ENCODE measurements at places on chromosomes 6 and 20.

- DNase-seq = no peak
Observed at GRCh38 chr6:3769610-3770009, 18.1 kb upstream of the PXDC1 start.

DNA sequence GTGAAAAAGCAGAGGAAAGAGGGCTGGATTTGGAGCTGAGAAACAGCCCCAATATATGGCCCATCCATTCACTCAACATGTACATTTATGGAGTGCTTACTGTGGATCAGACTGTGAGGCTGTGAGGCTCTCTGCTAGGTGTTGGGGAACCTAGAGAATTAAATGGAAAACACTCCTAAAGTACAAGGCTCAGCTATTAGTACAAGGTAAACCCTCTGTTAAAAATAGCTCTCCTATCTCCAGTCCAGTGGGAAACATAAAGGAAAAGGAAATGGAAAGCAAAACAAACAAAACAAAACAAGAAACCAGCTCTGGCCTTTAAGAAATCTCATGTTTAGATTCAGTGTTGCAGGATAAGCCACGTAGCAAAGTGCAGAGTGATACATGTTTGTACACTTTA is 35.0 kb downstream of the LY86 start:
- DNase-seq = no peak

GRCh38 chr6:163170294-163170883 is 244.1 kb upstream of the QKI start:
- DNase-seq = no peak

- DNase-seq = no peak
Observed at GRCh38 chr6:169213814-169214520, 39.7 kb downstream of the THBS2 start.

DNA sequence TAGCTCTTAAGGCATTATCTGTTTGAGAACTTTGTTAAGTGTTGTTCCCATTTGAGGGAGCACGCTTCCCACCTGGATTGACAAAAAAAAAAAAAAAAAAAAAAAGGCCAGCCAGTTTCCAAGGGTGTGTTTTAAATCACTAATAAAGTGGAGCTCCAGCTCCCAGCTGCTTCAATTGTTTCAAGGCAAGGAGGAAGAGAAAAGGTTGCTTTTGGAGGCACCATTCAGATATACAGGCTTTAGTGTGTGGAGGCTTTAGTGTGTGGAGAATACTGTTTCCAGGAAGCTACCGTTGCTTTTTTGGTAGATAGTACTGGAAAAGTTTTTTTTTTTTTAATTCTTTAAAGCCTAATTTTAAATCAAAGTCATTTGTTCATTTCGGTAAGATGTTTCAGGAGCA is 17.3 kb downstream of the BMP2 start:
- no peak for DNase-seq

DNA sequence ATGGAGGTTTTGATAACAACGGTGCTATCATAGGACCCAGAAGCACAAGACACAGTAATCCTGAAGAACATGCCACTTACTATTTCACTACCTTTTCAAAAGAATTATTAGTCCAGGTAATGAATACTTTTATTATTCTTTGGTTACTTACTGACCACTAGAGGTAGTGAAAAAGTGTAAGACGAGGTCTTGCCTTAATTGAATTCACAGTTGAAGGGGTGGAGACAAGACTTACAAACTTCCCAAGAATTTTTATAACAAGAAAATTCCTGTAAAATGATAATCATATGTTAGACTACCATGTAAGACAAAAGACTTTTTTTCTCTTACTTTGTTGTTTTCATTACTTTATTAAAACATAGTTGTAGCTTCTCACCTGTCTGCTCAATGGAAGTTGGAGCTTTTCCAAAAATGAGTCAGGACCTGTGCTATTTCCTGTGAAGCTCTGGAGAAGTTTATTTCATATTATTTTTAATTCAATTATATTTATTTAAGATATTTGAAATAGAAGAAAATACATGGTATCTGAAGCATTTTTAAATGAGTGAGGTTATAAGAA is 52.4 kb downstream of the DOP1A start:
- DNase-seq = no peak

DNA sequence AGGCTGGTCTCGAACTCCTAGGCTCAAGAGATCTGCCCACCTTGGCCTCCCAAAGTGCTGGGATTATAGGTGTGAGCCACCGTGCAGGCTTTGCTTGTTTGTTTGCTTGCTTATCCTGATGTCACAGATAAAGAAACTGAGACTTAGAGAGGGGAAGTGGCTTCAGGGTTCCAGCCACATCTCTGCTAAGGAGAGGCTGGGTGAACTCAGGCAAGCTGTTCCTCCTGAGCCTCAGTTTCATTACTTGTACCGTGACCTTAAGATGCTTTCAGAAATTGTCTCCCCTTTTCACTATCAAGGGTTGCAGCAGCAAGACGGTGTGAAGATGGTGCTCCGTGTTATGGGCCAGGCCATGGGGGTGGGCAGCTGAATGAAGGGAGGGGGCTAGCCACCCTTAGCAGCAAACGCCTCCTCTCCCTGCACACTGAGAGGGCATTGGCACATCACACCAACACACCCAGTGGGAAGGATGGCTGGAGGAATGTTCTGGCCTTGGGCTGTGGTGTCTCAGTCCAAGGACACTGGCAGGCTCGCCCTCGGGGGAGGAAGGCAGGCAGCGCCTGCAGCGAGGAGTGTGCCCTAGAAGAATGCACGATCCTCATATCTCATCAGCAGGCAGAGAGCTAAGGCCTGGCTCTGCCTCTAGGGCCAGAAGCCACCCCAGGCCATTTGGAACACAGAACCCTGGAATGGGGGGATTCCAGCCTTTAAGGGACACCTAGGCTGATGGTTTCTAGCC is 48.2 kb upstream of the TLDC2 start:
- DNase-seq = no peak

DNA sequence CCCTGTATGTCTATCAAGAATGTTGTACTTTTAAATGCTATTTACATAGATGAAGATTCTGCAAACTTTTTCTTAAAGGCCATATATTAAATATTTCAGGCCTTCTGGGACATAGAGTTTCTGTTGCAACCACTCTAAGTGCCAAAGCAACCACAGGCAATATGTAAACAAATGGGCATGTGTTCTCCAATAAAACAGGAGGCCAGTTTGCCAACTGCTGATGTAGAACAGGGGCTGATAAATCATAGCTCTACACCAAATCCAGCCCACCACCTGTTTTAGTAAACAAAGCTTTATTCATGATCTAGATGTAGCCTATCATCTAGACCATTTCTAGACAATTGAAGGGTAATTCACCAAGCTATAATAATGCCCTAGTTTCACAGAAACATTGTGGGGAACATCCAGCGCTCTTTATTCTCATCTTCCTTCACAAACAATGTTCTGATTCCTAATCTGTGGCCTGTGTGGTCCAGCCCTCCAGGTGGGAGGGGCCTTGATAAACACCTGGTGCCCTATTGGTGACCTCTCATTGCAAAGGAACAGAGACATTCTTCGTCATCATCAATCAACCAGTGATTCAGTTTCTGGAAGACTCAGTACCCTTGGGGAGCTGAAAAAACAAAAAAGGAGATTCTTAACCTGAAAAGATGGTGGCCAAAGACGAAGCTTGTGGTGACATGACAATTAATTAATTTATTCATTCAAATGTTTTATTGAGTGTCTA is 80.2 kb downstream of the PREP start:
- no peak for DNase-seq

DNA sequence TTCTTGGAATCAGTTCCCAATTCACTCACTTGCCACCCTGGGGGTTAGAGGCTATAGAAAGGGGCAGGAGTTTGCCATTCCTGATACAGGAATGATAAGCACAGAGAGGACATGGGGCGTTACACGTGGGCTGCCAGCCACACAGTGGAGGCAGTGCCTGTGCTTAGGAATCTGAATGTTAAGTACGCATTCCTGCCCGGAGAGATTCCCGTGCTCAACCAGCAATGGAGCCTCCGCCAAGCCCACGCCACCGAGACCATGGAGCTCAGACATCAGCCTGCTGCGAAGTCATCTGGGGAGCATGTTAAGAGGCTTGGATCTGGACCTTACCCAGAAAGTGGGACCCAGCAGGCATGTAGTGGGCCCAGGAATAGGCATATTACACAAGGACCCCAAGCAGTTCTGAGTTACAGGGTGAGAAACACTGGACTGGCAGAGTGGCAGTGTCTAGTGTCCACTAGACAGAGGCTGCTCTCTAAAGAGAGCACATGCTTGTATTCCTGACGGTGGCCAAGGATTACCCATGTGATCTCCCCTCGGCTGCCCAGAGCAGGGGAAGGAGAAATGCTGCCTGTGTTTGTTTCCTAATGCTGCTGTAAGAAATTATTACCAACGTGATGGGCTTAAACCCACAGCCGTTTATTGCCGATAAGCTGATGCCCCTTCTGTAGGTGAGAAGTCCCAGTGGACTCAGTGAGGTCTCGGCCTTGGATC is 138.2 kb downstream of the BMP7 start:
- DNase-seq = no peak

DNA sequence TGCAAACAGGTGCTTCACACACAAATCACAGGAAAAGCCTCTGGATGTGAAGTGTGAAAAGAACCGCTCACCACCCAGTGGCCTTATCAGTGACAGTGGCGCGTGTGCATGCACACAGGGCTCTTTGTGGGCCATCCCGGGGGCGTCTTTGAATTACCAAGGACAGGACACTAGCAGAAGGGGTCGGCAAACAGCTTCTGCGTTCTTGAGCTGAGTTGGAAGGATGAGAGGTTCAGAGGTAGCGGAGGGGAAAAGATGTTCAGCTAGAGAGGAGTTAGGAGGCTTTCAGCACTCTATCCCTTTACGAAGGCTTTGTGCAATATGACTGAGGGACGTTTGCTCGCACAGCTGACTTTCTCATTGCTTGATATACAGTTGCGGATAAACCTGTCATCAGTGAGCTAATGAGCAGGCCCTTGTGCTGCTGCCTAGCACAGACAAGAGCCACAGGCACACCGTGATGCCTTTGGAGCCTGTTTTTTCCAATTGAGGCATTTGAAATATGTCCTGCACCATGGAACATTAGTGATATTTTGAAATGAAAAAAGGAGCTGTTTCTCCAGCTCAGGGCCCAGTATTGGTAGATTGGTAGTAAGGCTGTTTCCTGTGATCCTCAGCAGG is 83.1 kb downstream of the IYD start:
- DNase-seq = no peak

DNA sequence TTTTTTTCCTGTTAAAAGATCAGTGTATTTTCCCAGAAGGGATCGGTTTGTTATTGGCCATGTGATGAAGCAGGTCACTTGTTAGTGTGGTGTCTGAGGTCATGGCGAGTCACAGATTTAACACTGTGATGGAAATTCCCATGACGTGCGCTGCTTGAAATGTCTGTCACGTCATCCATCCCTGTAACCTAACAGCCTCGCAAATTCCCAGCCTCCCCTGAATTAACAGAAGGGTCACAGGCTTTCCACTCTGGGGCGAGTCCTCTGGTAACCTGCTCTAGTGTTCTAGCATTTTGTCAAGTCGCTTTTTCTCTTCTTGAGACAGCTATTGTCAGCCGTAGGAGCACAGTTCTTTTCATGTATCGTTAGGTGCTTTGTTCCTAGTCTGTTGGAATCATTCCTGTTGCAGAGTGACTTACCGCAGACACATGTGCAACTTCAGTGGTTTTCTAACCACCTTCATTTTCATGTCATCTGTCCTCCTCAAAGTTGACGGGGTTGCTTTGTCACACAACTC is 137.2 kb downstream of the MAP3K4 start:
- DNase-seq = no peak

- no peak for DNase-seq
Observed at GRCh38 chr6:21750575-21750974, 157.0 kb downstream of the SOX4 start.

- no peak for DNase-seq
Observed at GRCh38 chr6:9481292-9482029, 933.4 kb downstream of the TFAP2A start.

GRCh38 chr20:13423472-13424173 is 202.5 kb downstream of the ISM1 start:
- DNase-seq = no peak

DNA sequence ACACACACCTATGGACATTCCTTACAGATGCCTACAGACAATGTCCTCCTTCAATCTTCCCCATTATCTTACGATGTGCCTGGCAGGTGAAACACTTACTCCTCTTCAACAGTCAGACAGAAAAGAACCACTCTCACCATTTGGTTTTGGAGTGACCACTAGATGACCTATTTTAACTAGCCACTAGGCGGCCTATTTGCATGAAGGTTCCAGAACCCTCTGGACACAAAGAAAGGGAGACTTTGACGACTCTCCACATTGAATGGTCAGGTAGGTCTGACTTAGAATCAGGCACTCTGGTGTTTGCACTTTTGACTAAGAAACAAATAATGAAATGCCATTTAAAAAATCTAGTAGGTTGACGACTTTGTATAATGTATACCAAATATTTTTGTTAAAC is 42.0 kb downstream of the PNLDC1 start:
- no peak for DNase-seq

GRCh38 chr20:38209054-38209675 is 44.1 kb upstream of the TGM2 start:
- no peak for DNase-seq

DNA sequence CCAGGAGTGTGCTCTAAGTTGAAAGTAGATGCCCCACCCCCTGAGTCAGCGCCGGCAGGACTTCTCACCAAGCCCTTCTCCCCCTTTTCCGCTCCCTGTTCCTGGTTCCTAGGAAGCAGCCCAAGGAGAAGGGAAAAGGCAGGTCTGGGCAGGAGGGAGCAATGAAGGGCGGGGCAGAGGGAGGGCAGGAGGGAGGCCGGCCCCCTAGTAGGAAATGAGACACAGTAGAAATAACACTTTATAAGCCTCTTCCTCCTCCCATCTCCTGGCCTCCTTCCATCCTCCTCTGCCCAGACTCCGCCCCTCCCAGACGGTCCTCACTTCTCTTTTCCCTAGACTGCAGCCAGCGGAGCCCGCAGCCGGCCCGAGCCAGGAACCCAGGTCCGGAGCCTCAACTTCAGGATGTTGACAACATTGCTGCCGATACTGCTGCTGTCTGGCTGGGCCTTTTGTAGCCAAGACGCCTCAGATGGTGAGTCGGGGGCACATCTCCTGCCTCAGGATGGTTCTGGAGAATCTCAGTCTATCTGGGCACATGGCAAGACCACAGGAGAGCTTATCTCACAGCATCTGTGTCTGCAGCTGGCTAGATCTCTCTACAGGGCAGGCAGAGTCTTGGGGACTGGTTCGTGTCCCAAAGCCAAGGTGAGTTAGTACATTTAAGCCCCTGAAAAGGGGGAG is at the start of gene PROCR:
Gene PROCR (plus strand): TSS at position 320 of the 681 bp plus-strand sequence. CDS start 83 bp downstream, at position 403.
- DNase-seq = no peak

DNA sequence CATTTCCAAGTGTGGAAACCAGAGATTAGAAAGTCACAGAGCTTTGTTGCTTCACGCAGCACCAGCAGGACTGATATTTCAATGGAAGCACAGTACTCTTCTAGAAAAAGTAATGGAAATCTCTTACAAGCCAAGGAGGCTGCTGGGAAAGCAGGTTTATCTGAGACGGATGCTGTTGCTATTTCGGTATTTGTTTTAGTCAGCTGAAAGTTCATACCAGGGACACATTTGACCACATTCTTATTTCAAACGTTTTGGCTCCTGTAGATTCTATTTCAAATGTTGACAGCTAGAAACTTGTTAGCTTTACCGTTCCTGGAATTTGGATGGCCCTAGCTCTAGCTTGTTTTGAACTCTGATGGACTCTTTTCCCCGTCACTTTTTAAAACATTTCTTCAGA is 3.7 kb upstream of the TMEM242 start:
- no peak for DNase-seq

GRCh38 chr20:1118004-1118335 is 432 bp upstream of the PSMF1 start:
- no peak for DNase-seq

GRCh38 chr6:140051521-140052512 is 677.4 kb upstream of the CITED2 start:
- DNase-seq = no peak

- no peak for DNase-seq
Observed at GRCh38 chr20:62906209-62906608, 20.1 kb downstream of the DIDO1 start.

Data from activated naive CD4-positive, alpha-beta T cell (primary cell).